Pulmonary artery endothelial cell (primary cell): ENCODE measurements at places on chromosomes 11 and 22. TPM values are rescaled to one million over a fixed set of nuclear protein-coding genes. Genes with fewer than 3 reads are reported as not detected.

ISX gene
- not detected in 2 replicates for total RNA-seq

CHST1 gene
- 2.1 and 26.0 TPM in 2 replicates for total RNA-seq

DCHS1 gene
- total RNA-seq: 41.7 and 47.4 TPM in 2 replicates

OR5AS1 gene
- total RNA-seq: not detected in 2 replicates

DCUN1D5 gene
- 81.3 and 103 TPM in 2 replicates for total RNA-seq

SMDT1 gene
- total RNA-seq: 10.8 and 14.5 TPM in 2 replicates

FOXR1 gene
- not detected in 2 replicates for total RNA-seq

CDC45 gene
- 30.7 and 50.1 TPM in 2 replicates for total RNA-seq

DNHD1 gene
- total RNA-seq: 2.0 and 2.5 TPM in 2 replicates

KRTAP5-8 gene
- total RNA-seq: not detected in 2 replicates

TMEM191B gene
- 0.92 TPM in 1 of 2 replicates, not detected in the other for total RNA-seq

C11orf86 gene
- not detected in 2 replicates for total RNA-seq

CATSPERZ gene
- total RNA-seq: 0.33 TPM in 1 of 2 replicates, not detected in the other

MRGPRX4 gene
- not detected in 2 replicates for total RNA-seq

UBQLNL gene
- total RNA-seq: 0.04 TPM in 1 of 2 replicates, not detected in the other

KIAA1671 gene
- 25.7 and 30.0 TPM in 2 replicates for total RNA-seq
